ENCODE measurements at places on chromosomes 2 and 18.

GRCh38 chr2:235500761-235501672 is 7.2 kb downstream of the AGAP1 start:
- DNase-seq, result no peak

DNA sequence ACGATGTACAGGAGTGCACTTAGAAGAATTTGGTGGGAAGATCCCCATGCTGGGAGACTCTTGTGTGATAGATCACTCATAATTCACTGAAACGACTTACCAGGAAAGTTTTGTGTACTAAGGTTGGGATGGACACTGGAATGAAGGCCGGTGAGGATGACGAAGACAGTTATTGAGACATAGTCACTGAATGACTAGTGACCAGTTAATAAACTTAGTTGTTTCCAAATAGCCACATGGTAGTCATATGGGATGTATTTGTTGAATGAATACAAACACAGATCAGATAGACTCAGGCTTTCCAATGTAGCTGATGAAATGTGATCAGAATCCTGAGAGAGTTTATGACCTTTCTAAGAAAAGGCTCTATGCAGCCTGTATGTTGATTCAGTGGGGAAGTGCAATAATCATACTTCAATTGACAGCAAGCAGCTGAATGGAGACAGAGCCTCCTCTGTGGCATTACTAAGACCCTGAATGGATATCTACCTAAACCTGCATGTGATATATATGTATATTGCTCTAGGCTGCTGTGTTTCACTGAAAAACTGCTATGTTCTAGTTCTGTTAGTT is 20.4 kb downstream of the GDF7 start:
- DNase-seq, result no peak

- DNase-seq, result no peak
Observed at GRCh38 chr2:88022669-88022921, 6.2 kb upstream of the RNU2-63P start.

DNA sequence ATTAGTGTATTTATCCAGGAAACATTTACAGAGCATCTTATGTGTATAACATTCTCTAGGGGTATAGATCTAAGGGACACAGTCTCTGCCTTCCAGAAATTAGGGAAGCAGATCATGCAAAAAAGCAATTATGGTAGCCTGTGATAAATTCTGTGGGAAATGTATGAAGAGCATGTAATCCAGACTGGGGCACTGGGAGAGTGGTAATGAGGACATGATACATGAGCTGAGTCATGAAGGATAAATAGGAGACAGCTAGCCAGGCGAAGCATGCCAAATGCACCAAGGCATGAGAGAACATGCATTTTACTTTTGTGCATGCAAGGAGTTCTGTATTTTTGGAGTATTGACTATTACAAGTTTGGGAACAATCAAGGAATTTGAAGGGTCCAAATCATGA is 8.9 kb upstream of the RPRM start:
- DNase-seq, result no peak

GRCh38 chr2:233395687-233396086 is 41.4 kb downstream of the DGKD start:
- no peak for DNase-seq
